ENCODE measurements at places on chromosomes 3 and 15.

DNA sequence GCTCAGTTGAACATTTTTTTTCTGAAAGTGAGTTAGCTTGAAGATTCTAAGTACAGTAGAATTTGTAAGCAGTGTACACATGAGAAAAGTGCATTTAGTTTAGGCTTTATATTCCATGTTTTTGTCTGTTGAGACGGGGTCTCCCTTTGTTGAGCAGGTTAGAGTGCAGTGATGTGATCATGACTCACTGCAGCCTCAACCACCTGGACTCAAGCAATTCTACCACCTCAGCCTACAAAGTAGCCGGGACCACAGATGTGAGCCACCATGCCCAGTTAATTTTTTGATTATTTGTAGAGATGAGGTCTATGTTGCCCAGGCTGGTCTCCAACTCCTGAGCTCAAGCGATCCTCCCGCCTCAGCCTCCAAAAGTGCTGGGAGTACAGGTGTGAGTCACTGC is 5.3 kb upstream of the CSNK1G1 start:
- DNase-seq, result no peak

- DNase-seq, result no peak
Observed at GRCh38 chr15:52093539-52094510, 18.8 kb downstream of the BCL2L10 start.

DNA sequence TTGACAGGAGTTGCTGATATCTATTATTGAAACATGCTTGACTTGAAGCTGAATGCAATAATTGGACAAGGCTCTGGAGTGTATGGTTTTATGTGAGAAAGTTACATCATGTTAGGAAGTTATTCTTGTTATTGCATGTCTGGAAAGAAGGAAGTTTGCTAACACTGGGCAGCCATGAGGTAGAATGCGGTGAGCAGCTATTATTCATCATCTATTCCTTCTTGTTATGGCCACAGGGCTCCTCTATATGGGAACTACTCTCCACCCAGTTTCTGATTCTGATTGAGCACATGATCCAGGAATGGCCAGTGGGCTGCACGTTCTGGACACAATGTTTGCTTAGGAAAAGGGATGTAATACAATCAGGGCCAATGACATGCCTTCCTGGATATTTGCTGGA is 37.8 kb upstream of the SCN5A start:
- no peak for DNase-seq

GRCh38 chr3:95911767-95912166 is 902.6 kb upstream of the EPHA6 start:
- DNase-seq, result no peak

DNA sequence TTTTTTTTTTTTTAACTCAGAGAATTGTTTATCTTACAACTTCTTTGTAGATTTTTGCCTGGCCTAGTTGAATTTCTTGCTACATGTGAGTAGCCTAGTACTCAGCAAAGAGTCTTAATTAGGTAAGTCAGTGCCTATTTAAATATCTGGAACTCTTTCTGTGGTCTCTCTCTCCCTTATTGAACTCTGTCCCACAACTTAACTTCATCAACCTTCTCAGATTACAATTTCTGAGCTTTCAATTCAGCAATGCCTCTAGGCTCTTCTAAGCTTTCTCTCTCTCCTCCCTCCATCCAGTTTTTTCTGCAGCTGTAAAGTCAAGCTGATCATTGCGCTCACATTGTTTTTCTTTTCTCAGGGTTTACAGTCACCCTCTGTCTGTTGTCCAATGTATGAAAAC is 517.6 kb upstream of the ROBO1 start:
- no peak for DNase-seq

GRCh38 chr3:112973325-112974177 is 1.4 kb downstream of the CD200R1 start:
- DNase-seq, result no peak

DNA sequence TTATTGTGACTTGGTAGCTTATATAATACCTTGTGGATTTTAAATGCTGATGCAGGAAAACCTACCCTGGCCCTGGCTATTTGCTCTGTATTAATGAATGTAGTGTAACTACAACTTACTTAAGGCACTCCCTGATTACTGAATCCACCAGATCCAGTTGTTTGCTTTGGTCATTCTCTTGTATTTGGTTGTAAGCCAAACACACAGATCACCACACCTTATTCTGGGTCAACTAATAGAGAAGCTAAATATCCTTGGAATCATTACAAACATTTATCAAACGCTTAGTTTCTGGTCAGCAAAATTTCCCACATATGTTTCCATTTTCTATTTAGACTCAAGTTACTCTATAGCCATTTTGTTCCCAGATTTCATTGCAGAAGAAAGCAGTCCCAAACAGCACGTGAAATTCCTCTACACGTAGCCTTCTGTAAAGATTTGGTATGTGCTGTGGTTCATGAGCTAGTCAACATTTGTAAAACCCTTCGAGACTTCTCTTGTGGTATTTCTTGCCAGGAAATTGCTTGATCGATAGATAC is 322.6 kb downstream of the MEX3B start:
- no peak for DNase-seq

DNA sequence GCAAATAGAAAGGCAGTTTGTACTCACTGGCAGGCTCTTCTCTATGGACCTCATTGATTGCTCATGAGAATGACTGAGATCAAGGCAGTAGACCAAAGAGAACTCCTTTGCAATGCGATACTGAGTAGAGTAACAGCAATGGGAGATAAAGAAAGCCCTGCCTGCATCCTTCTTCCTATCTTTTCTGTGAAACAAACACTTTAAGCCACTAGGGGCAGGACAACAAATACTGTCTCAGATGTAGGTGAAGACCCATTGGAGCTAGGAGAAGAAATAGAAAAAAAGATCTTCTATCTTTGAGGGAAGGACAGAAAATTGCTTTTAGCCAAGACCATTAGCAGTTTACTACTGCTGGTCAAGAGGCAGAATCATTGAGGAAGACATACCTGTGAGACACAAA is 117.6 kb upstream of the IGSF10 start:
- no peak for DNase-seq

DNA sequence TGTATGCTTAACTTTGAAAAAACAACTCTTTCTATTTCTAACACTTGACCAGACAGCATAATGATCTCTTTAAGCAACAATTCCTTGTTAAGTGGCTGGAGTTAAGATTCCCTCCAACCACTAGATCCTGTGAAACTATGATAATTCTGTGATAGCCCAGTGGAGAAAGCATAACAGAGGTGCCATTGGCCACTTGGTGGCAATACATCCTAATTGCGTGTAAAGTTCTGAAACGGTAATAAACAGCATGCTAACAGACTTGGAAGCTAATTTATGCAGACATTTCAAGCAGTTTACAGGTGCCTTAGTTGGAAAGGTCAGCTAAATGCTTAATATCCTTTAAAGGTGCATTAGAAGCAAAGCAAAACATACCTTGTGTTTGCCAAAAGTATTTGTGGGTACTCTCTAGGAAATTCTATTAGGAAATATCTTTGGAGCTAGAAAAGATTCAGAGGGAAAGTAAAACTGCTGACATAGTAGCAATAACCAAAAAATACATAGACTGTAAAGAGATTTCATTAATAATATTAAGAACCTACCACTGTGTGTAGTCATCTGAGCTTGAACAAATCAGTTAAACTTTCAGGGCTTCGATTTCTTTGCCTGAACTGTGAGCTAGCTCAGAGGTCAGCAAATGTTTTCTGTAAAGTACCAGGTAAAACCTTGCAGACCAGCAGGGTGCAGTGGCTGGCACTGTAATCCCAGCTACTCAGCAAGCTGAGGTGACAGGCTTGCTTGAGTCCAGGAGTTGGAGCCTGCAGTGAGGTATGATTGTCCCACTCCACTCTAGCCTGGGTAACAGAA is 19.0 kb upstream of the CSTA start:
- no peak for DNase-seq

GRCh38 chr3:30685267-30685667 is 78.9 kb downstream of the TGFBR2 start:
- no peak for DNase-seq

DNA sequence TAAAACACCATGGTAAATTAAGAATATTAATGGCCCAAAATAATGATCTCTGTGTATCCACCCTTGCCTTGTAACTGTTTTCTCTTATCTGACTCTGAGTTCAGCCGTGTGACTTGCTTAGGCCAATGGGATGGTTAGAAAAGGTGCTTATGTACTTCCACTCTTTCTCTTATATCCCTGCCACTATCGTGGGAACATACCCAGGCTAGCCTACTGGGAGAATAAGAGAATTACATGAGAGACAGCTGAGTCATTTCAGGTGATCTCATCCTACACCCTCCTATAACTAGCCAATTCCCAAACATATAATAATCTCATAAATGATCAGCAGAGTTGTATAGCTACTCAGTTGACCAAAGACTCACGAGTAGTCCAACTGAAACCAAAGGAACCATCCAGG is 98.3 kb upstream of the ABI3BP start:
- no peak for DNase-seq

DNA sequence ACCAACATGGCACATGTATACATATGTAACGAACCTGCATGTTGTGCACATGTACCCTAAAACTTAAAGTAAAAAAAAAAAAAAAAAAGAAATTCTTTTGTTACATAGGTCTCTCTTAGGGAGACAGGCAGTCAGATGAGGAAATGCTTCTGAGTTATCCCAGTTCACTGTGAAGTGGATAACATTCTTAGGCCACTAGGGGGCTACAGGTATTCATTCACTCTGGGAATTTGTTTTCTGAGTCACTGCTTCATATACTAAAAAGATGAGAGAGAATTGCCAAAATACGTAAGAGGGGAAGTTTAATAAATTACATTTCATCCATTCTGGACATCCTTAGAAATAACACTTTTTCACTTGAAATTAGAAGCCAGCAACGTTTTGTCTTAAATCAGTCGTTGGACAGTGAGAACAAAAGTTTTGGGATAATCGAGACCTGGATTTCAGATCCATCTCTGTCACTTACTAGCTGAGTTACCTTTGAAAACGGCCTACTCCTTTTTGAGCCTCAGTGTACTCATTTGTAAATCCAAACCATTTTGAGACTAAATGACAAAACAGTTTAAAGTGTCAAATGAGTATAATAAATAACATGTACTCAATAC is 738.4 kb upstream of the ALCAM start:
- DNase-seq, result no peak

Data from stimulated activated CD4-positive, alpha-beta T cell treated with anti-CD3 and anti-CD28 coated beads, Interleukin-12 subunit alpha, Interleukin-12 subunit beta, amount 100 ng/mL, for 24 hours (primary cell).